ENCODE measurements at places on chromosomes 5 and 9.

- DNase-seq = no peak
Observed at GRCh38 chr5:139600336-139600949, 39.3 kb downstream of the UBE2D2 start.

GRCh38 chr5:169164481-169164925 lies 136.4 kb downstream of the SLIT3 start:
- no peak for DNase-seq

DNA sequence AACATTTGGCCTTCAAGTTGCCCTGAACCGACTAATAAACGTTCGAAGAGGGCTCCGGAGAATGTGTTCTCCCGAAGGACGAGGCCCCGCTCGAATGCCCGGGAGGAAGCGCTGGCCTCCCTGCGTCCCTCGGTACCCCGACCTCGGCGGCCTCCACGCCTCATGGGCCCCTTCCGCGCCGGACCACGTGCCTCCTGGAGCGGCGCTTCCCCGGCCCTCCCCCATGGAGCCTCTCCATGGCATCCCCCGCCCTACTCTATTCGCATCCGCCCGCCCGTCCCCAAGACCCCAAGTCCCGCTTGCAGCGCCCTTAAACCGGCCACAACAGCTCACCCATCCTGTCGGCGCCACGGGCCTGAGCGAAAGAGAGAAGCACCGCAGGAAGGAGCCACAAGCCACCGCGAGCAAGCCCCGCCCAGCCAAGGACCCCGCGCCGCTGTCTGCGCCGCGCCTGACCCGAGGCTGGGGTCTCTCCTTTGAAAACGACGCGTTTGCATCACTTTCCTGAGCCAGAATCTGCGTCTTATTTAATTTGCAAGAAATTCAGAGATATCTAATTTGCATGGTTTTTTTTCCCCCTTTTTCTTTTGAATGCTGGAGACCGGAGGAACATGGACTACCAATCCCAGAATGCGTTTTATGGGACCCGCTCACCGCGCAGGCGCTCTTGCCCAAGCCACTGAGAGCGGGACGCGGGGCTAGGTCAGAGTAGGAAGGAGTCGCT lies at the start of gene RPS23:
RPS23 (minus strand) TSS at position 368 of the 724 bp plus-strand sequence; CDS start at position 337, 31 bp downstream.
- DNase-seq = peak; percentile 66

- DNase-seq = no peak
Observed at GRCh38 chr5:80867233-80867632, 92.9 kb upstream of the RASGRF2 start.

DNA sequence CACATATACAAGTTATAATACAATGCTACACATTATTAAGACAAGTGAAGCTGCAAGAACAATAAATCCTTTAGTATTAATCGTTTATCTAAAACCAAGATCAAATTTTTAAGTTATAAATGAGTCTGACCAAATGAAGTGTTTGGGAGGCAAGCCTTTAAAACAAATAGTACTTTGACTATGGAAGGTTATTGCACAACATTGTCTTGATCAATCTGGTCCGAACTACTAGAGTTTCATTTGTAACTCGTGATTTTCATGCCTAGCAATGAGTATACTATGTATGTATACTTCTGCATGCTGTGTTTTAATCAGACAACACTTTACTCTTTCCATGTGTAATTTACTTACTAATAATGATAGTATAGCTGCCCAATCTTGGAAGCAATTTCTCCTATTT lies 87.2 kb upstream of the GOLGA1 start:
- no peak for DNase-seq

GRCh38 chr9:518540-518939 lies 303.9 kb downstream of the DOCK8 start:
- no peak for DNase-seq

DNA sequence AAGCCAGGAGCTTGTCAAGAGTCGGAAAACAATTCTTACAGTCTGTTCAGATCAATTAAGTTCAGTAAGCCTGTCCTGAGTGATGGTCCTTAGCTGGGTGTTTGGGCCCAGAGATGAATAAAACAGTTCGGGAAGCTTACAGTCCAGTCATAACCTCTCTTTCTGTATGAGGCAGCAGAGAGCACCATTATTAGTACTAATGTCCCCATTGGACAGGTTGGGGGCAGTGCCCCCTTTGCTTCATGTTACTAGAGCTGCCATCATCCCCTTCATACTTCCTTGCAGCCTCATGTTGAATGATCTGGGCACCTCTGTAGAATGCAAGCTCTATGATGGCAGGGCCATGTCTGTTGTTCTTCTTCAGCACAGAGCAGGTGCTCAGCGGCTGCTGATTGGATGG lies 9.8 kb downstream of the DOCK2 start:
- no peak for DNase-seq

DNA sequence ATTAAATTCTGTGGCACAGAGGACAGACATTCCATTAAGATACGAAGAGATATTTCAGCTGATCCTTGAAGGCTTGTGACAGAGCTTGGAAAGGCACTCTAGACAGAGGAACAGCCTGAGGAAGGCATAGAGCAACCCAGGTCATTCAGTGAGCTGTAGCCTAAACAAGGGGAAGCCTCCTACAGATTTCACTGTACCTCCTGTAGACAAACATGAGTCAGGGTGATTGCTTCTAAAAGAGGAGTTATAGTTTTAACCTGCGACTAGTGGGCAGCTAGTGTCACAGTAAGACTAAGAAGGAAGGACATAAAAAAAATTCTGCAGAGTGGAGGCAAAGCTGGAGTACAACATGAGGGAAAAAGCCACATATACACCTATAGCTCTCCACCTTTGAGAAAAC lies 43.5 kb upstream of the ANKDD1B start:
- DNase-seq = no peak

GRCh38 chr5:137754961-137755762 lies 999 bp upstream of the HNRNPA0 start:
- DNase-seq = no peak

DNA sequence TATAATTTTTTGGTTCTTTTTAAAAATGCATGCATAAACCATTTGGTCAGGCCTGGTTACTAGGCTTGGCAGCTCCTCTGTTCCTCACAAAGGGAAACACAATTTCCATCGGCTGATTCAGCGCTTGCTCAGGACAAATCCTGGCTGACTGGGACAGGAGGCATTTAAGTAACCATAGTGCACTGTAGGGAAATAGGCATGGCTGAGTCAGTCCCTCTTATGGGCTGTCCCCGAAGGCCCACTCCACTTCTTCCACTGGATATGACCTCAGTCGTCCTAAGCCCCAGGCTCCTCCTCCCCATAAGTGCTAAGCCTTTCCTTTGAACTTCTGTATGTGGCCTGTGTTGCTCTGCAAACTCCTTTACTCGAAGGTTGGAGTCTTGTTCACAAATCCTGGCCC lies 71.2 kb upstream of the GLIS3 start:
- no peak for DNase-seq

DNA sequence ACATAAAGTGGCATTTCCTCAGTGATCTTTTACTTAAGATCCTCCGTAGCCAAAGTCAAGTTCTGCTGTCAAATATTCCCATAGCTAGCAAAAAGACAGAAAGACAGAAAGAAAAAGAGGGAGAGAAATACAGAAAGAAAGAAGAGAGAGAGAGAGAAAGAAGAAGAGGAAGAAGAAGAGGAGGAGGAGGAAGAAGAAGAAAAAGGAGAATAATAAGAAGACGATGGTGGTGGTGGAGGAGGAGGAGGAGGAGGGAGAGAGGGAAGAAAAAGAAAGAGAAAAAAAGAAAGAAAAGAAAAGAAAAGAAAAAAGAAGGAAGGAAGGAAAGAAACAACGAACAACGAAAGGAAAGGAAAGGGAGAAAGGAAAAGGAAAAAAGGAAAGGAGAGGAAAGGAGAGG lies 54.1 kb downstream of the FAT2 start:
- no peak for DNase-seq

- no peak for DNase-seq
Observed at GRCh38 chr5:90967443-90967842, 408.8 kb downstream of the ADGRV1 start.

GRCh38 chr9:92499701-92500100 lies 17.4 kb upstream of the ASPN start:
- DNase-seq = no peak

- no peak for DNase-seq
Observed at GRCh38 chr5:166581826-166582225, 1709.6 kb upstream of the WWC1 start.

GRCh38 chr5:129245489-129245888 lies 150.9 kb downstream of the ISOC1 start:
- no peak for DNase-seq

GRCh38 chr5:125865166-125865815 lies 557.9 kb upstream of the GRAMD2B start:
- DNase-seq = no peak

DNA sequence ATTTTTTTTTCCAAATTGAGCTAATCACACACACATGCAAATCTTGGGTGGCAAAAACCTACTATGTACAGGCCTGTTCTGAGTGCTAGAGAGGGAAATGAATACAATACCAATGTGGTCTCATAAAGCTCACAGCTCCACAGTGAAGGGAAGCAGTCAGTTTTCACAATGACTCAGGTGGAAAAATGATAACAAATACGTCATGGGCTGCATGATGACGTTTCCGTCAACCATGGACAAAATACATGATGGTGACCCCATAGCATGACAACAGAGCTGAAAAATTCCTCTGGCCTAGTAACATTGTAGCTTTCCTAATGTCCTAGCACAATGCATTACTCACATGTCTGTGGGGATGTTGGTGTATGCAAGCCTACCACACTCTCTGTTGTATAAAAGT lies 252.5 kb downstream of the TRIM32 start:
- DNase-seq = no peak

DNA sequence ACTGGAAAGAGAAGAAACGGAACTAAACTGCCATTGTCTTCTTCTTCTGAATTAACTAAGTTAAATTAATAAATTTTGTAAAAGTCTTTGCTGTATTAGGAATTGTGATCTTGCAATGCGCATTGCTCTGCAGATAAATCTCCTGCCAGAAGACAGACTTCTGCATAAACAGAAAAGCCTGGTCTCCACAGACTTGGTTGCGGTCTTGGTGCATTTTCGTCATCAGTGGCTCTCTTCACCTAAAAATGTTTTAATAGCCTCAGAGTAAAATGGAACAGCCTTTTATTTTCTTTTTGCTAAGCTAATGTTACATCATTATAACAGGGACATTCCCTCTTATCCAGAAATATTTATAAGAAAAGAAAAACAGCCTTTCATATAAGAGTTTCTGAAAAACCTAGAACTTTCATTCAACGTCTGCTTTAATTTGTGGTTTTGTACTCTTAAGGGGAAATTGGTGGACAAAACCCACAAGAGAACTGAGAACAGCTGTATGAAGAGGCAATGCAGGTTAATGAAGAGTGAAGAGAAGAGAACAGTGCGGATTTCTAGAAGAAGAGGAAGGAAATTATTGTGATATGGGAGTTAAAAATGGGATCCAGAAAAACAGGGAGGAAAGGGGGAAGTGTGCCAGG lies 10.1 kb downstream of the IFNA5 start:
- DNase-seq = no peak

GRCh38 chr5:157486221-157486681 lies 26.2 kb downstream of the NIPAL4 start:
- DNase-seq = no peak

GRCh38 chr9:89864257-89864656 lies 259.4 kb downstream of the GADD45G start:
- no peak for DNase-seq

All from stimulated activated CD4-positive, alpha-beta T cell treated with anti-CD3 and anti-CD28 coated beads, Interleukin-15, amount 100 ng/mL, for 1 hour (primary cell).